ENCODE measurements at places on chromosomes 7 and 10. TPM values are rescaled to one million over a fixed set of nuclear protein-coding genes. Genes with fewer than 3 reads are reported as not detected.

Gene FAM221A
- total RNA-seq: 5.7 TPM

Gene UCMA
- total RNA-seq: not detected

Gene NODAL
- not detected for total RNA-seq

Gene JCAD
- total RNA-seq: not detected

Gene ADCY1
- total RNA-seq: 0.03 TPM

Gene AS3MT
- 0.50 TPM for total RNA-seq

Gene GATAD1
- 31.4 TPM for total RNA-seq

Gene SPAM1
- total RNA-seq: not detected

Gene SPDYE3
- not detected for total RNA-seq

Gene CTNNA3
- total RNA-seq: not detected

GRCh38 chr7:16963044-16963443 lies 81.3 kb upstream of the AGR3 start:
- no peak for DNase-seq
- H3K4me3 ChIP-seq: no peak overlapping the region
- H3K36me3 ChIP-seq: no peaks in the 10 kb centered on the region
- H3K27ac ChIP-seq: no peak overlapping the region
- peaks cover 4% of the 10 kb centered on the region for H3K27me3 ChIP-seq
- no peaks in the 10 kb centered on the region for H3K4me1 ChIP-seq

DNA sequence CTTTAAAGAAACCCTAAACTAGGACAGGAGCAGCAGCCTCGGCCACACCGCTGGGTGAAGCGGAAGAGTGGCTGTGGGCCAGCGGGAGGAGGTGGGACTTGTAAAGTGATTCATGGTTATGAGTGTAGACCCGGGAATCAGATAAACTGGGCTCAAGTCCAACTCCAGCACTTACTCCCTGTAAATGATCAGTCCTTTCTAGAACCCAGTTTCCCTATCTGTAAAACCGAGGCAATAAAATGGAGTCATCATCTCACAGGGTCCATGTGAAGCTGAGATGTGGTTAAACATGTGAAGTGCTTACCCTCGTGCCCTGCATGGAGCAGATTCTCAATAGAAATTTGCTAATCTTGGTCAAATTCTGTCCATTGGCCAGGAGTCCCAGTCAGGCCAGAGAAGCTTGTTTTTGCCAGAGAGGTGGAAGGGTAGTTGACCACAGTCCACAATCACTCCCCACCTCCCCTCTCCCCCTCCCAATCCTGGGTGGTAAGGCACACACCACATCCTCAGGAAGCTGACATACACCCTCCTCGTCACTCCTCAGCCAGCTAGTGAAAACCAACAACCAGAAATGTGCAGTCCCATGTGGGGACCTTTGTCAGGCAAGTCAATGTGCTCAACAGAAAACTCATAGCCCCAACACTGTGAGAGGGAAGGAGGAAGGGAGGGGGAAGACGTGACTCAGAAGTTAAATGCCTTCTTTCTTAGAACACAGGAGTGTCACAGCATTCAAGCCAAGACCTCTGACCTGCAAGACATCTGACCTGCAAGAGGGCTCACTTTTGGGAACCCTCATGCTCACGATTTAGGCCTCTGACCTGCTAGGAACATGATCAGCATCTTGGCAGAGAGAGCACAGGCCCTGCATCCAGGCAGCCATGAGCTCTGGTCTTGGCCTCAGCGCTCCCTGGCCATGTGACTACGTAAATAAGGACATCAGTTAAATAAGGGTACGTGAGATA lies 145.1 kb downstream of the PLXNA4 start:
- DNase-seq: peak; percentile 64
- no peaks in the 10 kb centered on the region for H3K27me3 ChIP-seq
- H3K4me3 ChIP-seq: no peak overlapping the region
- H3K4me1 ChIP-seq: peaks cover 82% of the 10 kb centered on the region

GRCh38 chr10:43409385-43410109 lies 561 bp upstream of the HNRNPF start:
- H3K4me3 ChIP-seq: peak overlapping the region; percentile 90
- peak; percentile 69 for DNase-seq
- H3K27ac ChIP-seq: peak overlapping the region; percentile 97

DNA sequence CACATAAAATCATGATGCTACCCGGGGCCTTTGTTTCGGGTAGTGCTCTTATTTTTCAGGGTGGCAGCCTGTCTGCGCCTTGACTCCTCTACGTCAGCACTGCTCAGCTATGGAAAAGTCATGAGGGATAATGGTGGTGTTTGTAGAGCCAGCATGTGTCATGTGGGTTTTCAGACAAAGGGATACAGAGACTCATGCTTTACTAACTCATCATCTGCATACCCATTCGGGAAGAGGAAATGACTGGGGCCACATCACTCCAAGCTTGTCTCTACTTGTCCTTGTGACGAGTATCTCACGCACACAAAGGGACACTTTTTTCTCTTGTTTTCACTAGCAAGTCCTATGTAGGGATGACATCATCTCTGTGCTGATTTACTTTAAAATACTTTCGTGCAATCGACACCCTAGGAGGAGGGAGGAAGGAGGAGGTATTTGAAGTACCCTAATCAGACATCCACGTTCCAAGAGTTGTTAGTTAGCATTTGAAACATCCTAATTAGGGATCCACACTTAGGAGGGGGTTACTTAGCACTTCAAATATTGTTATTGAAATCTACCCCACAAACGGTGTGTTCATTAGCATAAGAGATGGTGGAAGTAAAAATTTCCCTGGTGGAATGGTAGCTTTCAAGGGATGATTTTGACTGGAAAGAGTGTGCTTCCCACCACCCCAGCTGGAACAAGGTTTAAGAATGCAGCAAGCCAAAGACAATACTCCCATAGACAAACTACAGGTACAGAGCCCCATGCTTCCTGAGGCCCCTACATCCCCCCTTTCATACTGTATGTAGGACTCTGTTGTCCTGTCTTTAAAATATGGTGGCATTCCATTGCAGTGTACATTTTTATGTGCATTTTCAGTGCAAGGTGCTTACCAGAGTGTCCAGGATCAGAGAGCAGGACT lies 52.0 kb downstream of the THNSL1 start:
- H3K4me3 ChIP-seq: no peak overlapping the region
- no peaks in the 10 kb centered on the region for H3K27me3 ChIP-seq
- H3K36me3 ChIP-seq: no peaks in the 10 kb centered on the region

DNA sequence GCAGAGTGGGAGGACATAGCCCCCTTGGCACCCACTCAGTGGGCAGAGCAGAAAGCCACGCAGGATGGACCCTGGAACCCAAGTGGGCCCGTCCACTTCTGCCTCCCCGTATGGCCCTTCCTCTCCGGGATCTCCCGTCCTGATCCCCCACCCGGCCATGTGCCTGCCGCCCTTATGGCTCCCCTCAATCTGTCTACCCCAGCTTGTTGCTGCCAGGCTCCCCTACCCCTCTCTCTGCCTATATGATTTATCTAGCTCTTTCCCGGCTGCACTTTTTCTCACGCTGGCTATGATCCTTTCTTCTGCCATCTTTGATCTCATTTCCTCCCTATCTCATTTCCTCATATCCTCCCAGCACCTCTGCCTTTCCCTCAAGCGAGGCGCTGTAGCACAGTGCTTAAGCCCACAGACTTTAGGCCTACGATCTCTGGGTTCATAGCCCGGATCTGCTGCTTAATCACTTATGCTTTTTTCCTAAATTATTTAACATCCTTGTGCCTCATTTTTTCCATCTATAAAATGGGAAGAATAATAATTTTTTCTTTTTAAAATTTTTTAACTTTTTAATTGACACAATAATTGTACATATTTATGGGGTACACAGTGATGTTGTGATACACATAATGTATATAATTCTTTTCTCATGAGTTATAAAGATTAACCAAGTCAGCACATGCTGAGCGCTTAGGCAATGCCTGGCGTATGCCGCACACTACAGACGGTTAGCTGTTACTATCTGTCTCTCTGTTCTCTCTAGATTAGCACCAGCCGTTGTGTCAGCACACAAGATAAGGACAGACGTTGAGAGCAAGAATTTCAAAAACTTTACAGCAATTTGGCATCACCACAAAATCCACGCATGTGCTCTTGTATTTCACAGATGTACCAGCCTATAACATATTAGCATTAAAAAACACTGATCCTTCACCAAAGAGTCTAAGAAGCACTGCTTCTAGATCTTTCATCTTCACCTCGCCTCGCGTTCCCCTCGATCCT lies 18.1 kb downstream of the KCNH2 start:
- H3K4me3 ChIP-seq: no peak overlapping the region
- no peak overlapping the region for H3K27ac ChIP-seq
- peaks cover 2% of the 10 kb centered on the region for H3K27me3 ChIP-seq
- no peak for DNase-seq
- peaks cover 9% of the 10 kb centered on the region for H3K4me1 ChIP-seq

DNA sequence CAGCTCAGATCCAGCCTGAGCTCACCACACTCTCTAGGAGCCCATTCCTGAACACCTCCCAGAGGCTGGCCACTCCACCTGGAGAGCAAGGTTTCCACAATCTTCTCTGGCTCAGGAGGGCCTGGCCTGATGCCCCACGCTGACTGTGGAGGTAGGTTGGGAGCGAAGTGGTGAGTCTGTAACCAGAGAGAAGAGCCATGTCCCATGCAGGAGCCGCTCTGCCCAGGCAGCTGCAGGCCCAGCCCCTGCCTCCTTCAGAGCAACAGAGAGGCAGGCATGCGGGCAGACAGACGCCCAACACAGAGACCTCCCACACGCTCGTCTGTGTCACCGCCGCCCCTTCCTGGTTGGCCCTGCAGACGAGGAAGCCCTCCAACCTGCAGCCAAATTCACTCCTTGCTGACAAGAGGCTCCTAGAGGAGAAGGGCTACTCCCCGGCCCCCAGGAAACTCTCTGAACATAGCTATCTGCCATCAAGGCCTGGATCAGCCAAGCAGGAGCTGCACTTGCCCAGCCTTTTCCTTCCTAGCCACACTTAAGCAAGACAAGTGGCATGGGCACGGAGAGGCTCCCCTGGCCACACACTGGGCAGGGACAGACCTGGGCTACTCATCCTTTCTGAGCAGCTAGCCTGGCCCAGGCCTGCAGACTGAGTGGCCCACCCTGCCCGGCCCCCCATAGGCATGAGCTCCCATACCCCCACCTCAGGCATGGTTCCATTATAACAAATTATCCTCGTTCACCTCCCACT lies 101.9 kb downstream of the GRID1 start:
- H3K4me3 ChIP-seq: no peak overlapping the region
- DNase-seq: peak; percentile 23
- H3K27ac ChIP-seq: no peak overlapping the region
- H3K4me1 ChIP-seq: no peaks in the 10 kb centered on the region
- no peaks in the 10 kb centered on the region for H3K36me3 ChIP-seq

- peaks cover 3% of the 10 kb centered on the region for H3K4me1 ChIP-seq
- no peak overlapping the region for H3K4me3 ChIP-seq
- no peak overlapping the region for H3K27ac ChIP-seq
- no peaks in the 10 kb centered on the region for H3K36me3 ChIP-seq
These were observed 4.6 kb upstream of the INPP5A start for GRCh38 chr10:132532749-132533560.

- DNase-seq: peak; percentile 5
- peaks cover 36% of the 10 kb centered on the region for H3K4me1 ChIP-seq
- H3K27ac ChIP-seq: peak overlapping the region; percentile 14
- no peaks in the 10 kb centered on the region for H3K36me3 ChIP-seq
- no peak overlapping the region for H3K4me3 ChIP-seq
- no peaks in the 10 kb centered on the region for H3K27me3 ChIP-seq
These were observed 28.2 kb downstream of the COL26A1 start for GRCh38 chr7:101390901-101391301.

DNA sequence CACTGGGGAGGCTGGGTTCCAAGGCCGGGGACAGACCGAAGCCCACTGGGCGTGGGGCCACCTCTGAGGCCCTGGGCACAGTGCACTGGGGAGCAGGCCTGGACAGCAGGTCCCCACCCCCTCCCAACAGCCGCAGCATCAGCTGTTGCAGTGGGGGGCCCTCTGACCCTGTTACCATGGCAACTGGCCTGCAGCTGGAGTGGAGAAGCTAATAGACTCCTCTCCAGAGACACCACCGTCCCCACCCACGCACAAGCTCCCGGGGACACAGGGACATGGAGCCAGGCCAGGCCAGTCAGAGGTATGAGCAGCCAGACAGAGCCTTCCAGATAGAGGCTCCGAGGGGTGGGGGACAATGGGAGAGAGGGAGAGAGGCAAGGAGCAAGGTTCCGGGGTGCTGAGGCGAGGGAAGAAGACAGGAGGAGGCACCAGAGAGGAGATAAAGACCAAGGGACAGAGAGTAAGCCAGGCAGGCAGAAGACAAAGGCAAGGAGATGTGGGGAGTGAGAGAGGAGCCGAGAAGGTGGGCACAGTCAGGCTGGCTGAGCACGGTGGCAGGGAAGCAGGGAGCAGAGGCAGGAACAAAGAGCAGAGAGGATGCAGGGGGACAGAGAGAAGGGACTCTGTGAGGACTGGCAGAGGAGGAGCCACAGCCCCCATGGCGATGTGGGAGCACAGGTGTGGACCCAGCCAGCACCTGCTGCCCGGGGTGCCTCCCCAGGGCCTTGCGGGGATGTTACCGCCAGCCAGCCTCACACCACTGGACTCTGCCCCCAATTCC lies 6.7 kb downstream of the KCNH2 start:
- peaks cover 26% of the 10 kb centered on the region for H3K27me3 ChIP-seq
- no peak overlapping the region for H3K4me3 ChIP-seq
- H3K27ac ChIP-seq: no peak overlapping the region
- DNase-seq: no peak
- H3K36me3 ChIP-seq: no peaks in the 10 kb centered on the region
- H3K4me1 ChIP-seq: peaks cover 11% of the 10 kb centered on the region

DNA sequence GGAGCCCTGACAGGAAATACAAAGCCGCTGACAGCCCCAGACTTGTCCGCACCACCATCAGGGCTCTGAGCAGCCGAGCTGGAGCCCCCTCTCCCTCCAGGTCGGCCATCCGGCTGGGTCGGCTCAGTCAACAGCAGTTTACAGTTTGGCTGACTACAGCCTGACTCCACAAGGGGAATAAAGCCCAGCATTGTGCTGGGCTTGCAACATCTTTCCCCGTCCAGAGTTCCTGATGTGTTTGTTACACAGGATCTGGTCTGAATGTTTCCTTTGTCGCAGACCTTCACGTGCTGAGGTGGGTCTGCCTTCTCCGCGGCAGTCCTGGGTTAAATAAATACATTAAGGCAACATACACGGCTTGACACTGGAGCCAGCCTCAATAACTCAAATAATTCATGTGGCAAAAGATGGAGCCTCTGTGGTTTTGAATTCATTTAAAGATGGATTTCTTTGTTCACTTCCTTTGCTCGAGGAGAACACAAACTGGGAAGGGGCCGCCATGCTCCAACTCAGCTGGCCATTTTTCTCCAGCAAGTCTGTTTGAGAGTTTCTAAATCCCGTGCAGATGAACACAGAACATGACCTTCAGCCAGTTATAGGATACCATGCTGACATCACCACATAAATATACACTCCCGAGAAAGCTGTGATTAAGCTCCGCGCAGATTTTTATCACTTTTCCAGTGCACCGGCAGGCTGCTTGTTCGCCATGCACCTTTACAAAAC lies 192.1 kb downstream of the WDR11 start:
- H3K4me3 ChIP-seq: no peak overlapping the region
- no peaks in the 10 kb centered on the region for H3K4me1 ChIP-seq
- H3K27me3 ChIP-seq: no peaks in the 10 kb centered on the region

- no peaks in the 10 kb centered on the region for H3K36me3 ChIP-seq
- H3K4me3 ChIP-seq: no peak overlapping the region
- H3K27me3 ChIP-seq: no peaks in the 10 kb centered on the region
- H3K4me1 ChIP-seq: peaks cover 20% of the 10 kb centered on the region
- DNase-seq: no peak
These were observed 414.2 kb upstream of the GALNT17 start for GRCh38 chr7:70717553-70718329.

- H3K4me1 ChIP-seq: peaks cover 11% of the 10 kb centered on the region
- H3K36me3 ChIP-seq: no peaks in the 10 kb centered on the region
- no peak for DNase-seq
- H3K27me3 ChIP-seq: no peaks in the 10 kb centered on the region
- no peak overlapping the region for H3K27ac ChIP-seq
- H3K4me3 ChIP-seq: no peak overlapping the region
These were observed 38.2 kb downstream of the SMURF1 start for GRCh38 chr7:99105756-99106155.

Measured in T-cell (primary cell).